ENCODE measurements at places on chromosomes 1 and 21.

DNA sequence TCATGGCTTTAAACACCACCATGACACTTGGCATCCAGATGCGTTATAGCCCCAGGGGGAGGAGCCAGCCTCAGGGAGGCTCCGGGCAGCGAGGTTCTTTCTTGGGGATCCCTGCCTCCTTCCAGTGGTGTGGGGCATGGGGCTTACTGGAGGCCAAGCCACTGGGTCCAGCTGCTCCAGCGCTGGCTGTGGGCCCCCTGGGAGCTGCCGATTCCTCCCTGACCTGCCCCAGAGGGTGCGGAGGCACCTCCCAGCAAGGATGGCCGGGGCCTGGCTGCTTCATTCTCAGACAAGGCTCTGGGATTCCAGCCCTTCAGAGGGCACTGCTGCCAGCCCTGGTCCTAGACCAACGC, 159.3 kb downstream of the PEX14 start:
- no peak for DNase-seq

DNA sequence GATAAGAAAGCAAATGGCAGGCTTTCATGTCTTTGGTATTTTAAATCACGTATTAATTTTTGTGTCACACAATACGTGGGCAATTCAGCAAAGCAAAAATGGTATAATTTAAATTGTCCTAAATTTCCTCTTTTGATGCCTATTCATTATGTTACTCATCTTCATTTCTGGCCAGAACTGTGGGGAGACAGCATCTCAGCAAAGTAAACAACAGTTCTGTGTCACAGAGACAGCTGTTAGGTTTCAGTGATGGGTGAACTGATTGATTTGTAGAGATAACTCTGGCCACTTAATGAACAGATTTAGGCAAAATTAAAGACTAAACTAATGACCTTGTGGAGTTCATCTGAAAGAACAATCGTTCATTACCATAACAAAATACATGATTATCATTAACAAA, 49.2 kb downstream of the FH start:
- no peak for DNase-seq

DNA sequence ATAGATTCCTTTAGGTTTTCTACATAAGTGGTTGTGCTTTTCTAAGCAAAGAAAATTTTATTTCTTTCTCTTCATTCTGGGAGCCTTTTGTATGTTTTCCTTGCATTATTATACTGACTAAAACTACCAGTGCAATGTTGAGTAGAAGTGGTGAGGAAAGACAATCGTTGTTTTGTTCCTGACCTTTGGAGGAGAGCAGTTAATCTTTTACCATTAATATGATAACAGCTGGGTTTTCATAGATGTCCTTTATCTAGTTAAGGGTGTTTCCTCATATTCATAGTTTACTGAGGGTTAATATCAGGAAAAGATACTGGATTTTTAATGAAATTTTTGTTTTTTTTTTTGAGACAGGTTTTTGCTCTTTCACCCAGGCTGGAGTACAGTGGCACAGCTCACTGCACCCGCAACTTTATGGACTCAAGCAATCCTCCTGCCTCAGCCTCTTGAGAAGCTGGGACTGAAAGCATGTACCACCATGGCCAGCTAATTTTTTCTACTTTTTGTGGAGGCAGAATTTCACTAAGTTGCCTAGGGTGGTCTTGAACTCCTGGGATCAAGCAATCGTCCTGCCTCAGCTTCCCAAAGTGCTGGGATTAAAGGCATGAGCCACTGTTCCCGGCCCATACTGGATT, 9.0 kb upstream of the KCTD3 start:
- DNase-seq, result peak; percentile 23

GRCh38 chr1:221104596-221104995, 225.4 kb downstream of the HLX start:
- DNase-seq, result no peak

DNA sequence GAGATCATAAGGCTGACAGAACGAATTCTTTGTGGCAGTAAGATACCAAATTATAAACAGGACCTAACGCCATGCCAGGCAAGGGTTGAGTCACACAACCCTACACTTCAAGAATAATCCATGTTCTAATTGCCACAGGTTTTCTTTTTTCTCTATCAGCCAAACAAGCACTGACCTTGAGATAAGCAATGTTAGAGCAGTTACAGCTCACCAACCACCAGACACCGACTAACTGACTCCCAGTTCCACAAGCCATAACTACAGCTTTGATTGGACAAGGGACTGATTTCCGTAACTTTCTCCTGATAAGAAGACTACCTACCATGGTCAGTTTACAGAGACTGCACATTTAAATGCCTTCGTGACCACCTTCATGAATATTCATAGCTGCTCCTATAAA, 149.6 kb downstream of the PTPRU start:
- no peak for DNase-seq

DNA sequence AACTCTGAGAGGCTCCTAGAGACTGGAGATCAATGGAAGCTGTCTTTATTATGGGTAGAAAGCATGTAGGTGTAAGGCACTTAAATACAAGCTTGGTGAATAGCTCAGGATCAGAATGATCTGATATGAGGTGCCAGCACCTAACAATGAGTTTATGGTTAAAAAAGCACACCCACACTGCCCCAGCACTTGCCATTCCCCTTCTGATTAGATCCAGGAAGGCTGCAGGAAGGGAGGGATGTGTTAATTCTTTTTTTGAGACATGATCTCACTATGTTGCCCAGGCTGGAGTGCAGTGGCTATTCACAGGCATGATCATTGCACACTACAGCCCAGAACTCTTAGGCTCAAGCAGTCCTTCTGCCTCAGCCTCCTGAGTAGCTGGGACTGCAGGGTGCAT, 71.8 kb upstream of the IVNS1ABP start:
- DNase-seq, result no peak

- DNase-seq, result no peak
These were observed 45.5 kb downstream of the EPS15 start for GRCh38 chr1:51473331-51474115.

DNA sequence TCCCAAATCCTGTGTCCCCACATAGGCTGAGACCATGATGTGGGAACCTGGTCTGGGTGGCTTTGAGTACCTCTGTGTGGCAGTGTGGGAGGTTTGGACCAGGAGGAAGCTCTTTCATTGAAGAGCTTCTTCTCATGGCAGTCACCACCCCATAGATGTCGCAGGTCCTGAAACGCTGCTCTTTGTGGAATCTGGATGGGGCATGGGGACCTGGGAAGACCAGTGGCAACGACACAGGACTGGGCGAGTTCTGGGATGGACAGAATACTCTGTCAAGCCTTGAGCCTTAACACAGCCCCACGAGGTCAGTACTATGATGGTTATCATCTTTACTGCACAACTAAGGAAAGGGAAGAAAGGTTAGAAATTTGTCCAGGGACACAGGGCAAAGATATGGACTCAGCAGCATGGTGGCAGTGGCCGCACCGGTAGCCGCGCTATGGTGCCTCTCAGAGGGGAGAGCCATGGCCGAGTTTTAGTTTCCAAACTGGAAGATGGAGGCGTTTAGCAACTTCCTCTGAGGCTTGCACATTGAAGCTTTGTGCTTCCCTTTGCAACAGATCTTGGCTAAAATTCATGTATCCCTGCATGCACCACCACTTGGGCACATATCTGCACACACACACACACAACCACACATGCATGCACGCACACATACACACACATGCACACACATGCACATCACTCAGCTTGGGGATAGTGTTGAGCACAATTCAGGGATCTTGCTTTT, 117.7 kb upstream of the C1orf174 start:
- no peak for DNase-seq

GRCh38 chr1:114428083-114428754, 82.8 kb downstream of the TRIM33 start:
- DNase-seq, result no peak

- peak; percentile 15 for DNase-seq
These were observed 859 bp upstream of the ANGPTL1 start for GRCh38 chr1:178871551-178872320.

DNA sequence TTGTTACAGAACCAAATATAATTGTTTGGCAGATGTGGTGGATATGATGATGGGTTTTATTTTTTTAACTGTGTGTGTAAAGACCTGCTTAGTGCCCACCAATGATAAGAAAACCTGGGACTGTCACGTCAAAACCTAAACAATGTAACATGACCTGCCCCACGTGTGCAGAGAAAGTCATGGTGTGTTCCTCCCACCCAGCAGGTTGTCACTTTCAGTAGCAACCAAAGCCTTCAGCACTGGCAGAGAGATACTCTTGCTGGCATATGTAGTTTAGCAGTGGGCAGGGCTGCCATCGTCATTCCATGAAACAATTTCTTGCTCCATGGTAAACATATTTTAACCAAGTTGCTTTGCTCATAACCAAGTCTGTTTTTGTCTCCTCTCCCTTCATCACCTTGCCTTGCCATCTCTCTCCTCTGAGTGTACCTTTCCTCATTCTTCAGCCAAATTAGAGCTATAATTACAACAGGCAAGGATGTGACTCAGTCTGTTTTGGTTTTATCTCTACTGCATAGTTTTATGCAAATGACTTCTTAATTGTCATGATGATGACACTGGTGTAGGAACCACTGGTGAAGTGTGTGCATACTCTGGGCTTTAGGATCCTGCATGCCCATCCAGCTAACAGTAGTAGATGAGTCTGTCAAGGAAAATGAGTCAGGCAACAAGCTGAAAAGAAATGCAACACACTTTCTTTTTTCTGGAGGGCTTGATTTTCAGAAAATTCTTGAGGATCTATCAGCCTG, 150.3 kb downstream of the EDEM3 start:
- no peak for DNase-seq

GRCh38 chr1:208272713-208273112, 28.5 kb upstream of the PLXNA2 start:
- no peak for DNase-seq

GRCh38 chr1:93029317-93029716, 49.8 kb upstream of the MTF2 start:
- no peak for DNase-seq

GRCh38 chr1:41812051-41812450, 106.7 kb downstream of the HIVEP3 start:
- DNase-seq, result peak; percentile 31

- no peak for DNase-seq
These were observed 28.0 kb upstream of the NID1 start for GRCh38 chr1:236092899-236093298.

GRCh38 chr1:212613440-212614335, 5.1 kb downstream of the ATF3 start:
- no peak for DNase-seq

DNA sequence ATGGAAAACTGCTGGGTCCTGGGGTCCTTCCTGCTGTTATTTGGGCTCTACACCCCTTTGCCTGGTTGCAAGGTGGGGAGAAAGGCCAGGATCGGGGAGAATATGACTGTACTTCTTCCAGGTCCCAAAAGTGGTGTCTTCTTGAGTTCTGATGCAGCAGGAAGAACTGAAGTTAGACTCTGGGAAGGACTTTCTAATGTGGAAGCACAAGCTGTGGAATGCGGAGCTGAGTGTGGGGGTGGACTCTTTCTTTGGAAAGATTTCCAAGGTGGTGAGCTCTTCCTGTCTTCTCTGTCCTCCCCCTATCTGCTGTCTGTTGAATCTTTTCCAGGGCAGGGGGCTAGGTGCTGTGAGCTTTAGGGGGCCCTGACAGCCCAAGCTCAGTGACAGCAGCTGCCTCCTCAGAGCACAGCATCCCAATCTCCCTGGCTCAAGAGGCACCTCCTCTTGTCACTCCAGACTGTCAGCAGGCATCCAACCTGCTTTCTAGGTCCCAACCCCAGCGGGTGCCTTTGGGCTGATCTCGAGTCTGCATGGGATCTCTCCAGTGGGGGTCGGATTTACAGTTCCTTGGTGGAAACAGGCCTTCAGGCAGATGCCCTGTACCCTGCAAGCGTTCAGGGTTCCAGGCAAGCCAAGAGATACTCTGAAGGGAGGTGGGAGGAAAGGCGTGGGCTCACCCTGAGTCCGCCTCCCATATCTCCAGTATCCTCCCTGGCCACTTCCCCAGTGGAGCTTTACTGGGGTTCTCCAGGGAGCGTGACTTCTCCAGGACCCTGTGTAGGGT, 23.2 kb downstream of the ADORA1 start:
- no peak for DNase-seq

- no peak for DNase-seq
These were observed 103.2 kb upstream of the JUN start for GRCh38 chr1:58887059-58887458.

- no peak for DNase-seq
These were observed 27.2 kb upstream of the LRRC8C start for GRCh38 chr1:89605692-89606091.

- no peak for DNase-seq
These were observed 288.5 kb upstream of the RUNX1 start for GRCh38 chr21:35337573-35337972.

GRCh38 chr1:121413821-121414220, 229.0 kb downstream of the SRGAP2C start:
- no peak for DNase-seq

GRCh38 chr1:9248341-9249262, 14.0 kb downstream of the H6PD start:
- DNase-seq, result no peak

- DNase-seq, result no peak
These were observed 107.7 kb upstream of the VANGL1 start for GRCh38 chr1:115534106-115534505.

DNA sequence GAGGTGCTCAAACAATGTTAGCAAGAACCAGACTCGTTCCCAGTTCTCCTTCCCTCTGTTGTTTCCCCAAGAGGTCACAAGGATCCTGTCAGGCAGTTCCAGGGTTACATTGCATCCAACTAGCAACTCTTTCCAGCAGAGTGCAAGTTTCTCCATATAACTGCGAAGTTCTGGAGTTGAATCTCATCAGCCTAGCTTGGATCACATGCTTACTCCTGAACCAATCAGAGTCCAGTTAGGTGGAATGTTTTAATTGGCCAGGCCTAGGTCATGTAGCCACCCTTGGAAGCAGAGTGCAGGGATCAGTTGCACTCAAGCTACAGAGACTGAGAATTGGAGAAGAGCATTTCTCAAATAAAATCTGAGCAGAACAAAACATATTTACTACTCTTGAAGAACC, 15.9 kb upstream of the PIK3R3 start:
- DNase-seq, result no peak

DNA sequence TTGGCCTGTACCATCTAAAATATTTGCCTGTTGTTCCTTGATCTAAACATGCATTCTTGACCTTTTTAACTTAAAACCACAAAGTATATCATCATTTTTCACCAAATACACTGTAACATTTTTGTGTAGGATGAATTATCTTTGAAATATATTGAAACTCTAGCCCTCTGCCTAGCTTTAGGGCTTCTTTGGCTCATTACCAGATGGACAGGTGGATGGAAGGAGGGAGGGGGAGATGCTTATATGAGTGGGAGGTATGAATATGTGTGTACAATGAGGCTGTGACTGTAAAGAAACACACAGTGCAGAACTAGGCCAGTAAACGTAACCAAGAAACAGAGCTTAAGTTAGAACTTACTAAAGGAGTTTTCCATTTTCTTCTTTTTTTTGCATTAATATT, 118.5 kb downstream of the ESRRG start:
- DNase-seq, result no peak

DNA sequence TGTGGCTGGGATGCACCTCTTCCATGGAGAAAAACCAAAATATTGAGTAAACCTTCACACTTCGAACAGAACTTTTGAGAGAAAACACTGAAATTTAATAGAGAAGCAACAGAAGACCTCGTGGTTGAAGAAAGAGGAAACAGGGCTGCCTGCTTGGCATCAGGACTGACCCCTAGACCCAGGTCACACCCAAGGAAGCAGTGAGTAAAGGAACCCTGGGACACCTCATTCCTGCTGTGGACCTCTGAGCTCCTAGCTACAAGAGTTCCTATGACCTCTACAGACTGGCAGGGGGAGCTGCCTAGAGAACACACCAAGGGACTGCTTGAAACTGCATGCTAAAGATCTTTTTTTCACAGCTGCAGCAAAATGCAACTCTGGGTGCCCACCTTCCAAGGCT, 67.8 kb downstream of the FASLG start:
- no peak for DNase-seq

GRCh38 chr21:46346296-46347202, 22.6 kb downstream of the PCNT start:
- no peak for DNase-seq
